Lung microvascular endothelial cell (primary cell): ENCODE measurements at places on chromosomes 13 and 19.

GRCh38 chr19:31127134-31127967 is 221.9 kb downstream of the TSHZ3 start:
- no peak for DNase-seq

- no peak for DNase-seq
These were observed 17.9 kb downstream of the SLAIN1 start for GRCh38 chr13:77715233-77715891.

DNA sequence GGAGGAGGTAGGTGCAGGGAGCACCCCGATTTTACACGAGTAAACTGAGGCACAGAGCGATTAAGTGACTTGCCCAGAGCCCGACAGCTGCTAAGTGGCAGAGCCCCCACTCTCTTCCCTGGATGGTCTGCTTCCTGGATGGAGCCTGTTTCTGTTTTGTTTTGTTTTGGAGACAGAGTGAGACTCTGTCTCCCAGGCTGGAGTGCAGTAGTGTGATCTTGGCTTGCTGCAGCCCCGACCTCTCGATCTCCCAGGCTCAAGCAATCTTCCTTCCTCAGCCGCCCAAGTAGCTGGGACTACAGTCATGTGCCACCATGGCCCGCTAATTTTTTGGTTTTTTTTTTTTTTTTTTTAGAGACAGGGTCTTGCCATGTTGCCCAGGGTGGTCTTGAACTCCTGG is 17.3 kb downstream of the BICRA start:
- DNase-seq: no peak

GRCh38 chr13:95497381-95497807 is 55.1 kb upstream of the CLDN10 start:
- DNase-seq: no peak

DNA sequence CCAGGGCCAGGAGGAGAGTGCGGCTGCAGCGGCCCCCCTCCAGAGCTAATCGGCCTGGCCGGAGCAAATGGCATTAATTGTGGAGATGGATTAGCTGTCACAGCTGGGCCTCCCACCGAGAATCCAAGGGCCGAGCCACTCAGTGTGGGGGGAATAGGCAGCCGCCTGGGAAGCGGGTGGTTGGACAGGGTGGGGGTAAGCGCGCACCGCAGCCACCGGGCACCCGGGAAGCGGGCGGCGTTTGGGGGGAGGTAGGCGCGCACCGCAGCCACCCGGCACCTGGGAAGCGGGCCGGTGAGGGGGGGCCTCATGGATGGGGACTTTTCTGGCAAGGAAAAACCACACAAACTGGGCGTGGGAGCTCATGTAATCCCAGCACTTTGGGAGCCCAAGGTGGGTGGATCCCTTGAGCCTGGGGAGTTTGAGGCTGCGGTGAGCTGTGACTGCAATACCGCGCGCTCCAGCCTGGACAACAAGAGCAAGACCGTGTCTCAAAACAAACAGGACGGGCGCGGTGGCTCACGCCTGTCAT is 9.7 kb downstream of the R3HDM4 start:
- DNase-seq: no peak
